AG08396 (cell line): ENCODE measurements at places on chromosomes 12 and 14.

DNA sequence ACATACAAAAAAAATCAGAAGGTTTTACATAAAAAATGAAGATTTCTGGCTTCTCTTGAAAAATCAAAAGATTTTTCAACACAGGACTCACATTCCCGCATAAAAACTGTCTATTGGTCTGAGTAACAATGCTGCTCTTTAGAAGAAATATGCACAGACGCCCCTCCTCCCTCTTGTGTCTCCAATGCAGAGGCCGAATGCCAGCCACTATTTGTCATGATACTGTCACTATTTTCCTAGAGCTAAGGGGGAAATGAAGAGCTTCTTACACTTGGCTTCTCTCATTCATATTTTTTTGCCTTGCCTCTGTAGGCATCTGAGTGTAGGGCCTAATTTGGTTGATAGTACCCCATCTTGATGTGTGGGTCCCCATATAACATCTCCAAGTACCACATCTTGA, 98.0 kb downstream of the BBS10 start:
- no peak for DNase-seq

DNA sequence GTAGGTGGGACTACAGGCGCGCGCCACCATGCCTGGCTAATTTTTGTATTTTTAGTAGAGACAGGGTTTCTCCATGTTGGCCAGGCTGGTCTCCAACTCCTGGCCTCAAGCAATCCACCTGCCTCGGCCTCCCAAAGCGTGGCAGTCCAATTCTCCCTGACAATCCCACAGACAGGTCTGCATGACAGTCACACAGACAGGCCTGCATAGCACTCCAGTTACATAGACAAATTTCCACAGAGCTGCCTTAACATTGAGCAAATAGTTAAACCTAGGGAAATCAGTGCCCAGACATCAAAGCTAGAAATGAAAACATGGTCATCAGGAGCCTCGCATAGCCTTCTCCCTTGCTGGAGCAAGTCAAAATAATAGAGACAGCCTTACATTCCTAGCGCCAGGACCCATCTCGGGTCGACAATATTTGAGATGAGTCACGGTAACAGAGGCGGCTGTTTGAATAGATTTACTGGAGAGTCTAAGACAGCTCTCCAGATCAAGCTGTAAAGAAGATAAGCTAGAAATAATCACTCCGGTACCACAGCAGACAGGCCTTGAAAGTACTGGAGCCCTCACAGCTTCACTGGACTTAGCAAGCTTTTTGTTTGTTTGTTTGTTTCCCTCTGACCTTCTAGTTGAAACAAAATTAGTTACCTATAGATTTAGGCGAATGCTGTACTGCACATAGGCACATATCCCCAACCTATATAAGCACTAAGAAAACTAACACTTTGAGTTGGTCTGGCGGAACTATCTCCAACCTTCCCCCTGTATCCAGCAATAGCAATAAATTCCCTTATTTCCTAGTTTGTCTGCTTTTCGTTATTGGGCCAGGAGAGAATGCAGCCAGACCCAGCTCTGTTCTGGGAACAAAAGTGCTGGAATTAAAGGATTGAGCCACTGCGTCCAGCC, 23.8 kb upstream of the PYROXD1 start:
- DNase-seq, result no peak

DNA sequence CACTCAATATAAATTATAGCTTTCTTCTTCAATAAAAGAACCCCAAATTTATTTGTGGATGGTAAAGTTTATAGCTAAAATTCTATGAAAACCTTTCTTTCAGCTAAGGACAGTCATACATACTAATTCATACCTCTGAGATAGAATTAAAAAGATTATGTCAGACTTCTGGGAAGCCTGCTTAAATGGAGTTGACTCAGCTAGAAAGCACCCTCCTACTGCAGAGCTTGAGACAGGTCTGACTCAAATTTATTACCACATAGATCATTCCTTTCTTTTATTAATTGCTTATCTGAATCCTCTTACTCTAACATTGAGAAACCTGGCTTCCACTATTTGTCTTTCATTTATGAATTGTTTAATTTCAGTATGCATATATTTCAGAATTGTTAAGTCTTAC, 1007.0 kb upstream of the LRFN5 start:
- no peak for DNase-seq

DNA sequence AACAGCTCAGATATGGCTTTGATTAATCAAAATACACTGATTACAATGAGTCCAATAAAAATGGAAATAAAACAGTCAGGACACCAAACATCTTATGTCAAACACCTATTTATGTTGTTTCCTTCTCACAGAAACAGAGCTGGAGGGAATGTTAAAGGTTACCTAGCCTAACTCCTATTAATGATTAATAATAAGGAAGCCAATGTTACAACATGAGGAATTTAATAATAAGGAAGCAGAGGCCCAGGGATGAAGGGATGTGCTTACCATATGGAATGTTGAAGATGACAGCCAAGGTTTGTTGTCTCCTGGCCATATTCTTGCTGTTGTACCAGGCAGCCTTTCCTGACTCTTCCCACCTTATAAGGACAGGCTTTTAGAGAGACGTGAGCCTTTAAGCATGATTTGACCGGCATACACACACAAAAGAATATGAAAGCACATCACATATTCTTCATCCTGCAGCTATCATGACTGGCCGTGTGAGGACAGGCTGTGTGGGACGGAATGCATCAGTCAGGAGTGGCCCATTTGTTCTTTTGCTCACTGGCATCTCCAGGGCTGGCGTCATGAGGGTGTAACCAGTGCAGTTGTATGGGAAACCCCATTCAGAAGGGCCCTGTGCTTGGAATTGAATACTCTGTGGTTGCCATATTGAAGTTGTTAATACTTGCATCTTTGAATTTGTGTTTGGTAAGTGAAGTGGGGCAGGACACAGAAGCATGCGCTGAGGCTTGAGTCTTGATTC, 3.1 kb upstream of the GPRC5D start:
- no peak for DNase-seq

- no peak for DNase-seq
Observed at GRCh38 chr12:60075091-60075490, 479.3 kb downstream of the SLC16A7 start.

- peak; percentile 58 for DNase-seq
Observed at GRCh38 chr12:95182868-95183415, 34.3 kb downstream of the FGD6 start.

- no peak for DNase-seq
Observed at GRCh38 chr12:71591601-71592000, 72.0 kb downstream of the ZFC3H1 start.

DNA sequence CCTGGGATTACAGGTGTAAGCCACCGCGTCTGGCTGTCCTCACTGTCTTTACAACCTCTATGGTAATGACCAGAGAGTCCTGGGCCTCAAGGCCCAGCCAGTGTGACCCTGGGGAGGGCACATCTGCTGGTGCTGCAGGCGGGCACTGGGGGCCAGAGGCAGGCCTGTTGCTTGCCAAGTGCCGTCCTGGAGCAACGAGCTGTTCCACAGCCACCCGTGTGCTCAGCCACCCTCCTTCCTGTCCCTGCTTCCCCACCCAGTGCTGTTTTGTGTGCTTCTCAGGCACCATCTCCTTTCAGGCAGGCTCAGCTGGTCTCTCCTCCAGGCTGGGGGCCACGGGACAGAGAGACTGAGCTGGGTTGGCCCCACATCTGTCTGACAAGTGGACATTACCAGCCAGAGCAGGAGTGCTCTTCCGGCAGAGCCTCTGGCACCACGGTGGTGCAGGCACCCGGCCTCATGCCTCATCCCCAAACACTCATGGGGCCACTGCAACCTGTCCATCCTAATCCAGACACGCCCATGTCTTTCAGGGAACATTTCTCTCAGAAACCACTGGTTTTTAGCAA, 9.0 kb downstream of the SLC25A47 start:
- DNase-seq, result no peak

DNA sequence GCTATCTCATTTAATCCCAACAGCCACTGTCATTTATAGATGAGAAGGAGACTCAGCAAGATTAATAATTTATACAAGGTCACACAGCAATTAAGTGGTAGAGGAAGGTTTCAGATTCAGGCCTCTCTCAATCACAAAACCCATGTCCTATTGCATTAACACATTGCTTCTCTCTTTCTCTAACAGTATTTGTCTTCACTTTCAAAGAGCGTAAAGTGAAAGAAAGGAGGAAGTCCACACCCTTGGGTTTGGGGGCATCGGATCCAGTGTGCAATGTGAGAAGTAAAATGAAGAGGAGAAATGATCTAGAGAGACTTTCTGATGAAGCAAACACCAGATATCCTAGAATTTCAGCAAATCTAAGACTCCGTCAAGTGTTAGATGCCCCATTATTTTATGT, 7.0 kb upstream of the VRK1 start:
- DNase-seq, result no peak

DNA sequence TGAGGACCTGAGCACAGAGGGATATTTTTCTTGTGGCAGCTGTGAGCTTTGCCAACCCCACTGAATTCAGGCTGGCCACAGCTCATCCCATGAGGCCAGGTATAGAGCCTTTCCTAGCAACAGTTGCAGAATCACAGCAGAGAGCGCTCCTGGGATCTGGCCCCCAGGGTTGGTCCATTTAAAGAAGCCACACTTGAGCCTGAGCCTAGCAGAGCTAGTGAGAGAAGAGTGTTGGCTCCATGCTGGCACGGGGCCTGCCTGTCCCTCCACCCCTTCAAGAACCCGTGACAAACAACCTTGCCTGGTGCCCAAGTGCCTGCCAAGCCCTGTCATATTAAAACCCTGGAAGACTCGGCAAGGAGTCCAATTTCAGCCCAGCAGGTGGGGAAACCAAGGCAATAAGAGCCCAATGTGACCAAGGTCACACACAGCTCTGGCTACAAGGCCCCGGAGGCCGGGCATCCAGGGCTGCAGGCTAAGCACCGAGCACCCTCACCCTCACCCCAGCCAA, 91.6 kb downstream of the LRRC74A start:
- DNase-seq, result no peak

DNA sequence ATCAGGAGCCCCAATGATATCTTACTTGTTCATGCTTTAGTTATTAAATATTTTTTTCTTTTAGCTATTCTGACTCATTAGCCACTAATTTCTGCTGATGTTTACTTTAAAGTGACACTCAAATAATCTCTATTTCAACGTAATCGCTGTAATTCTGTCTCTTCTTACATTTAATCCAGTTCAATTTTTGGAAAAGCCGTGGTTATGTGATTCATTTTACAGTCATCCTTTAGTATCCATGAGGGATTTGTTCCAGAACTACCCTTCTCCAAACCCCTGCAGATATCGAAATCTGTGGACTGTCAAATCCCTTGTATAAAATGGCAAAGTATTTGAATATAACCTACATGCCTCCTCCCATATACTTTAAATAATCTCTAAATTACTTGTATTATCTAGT, 1103.4 kb downstream of the LRFN5 start:
- no peak for DNase-seq

GRCh38 chr12:110301065-110301806, 20.2 kb downstream of the ATP2A2 start:
- no peak for DNase-seq

GRCh38 chr12:75634244-75635222, 123.1 kb upstream of the KRR1 start:
- no peak for DNase-seq

DNA sequence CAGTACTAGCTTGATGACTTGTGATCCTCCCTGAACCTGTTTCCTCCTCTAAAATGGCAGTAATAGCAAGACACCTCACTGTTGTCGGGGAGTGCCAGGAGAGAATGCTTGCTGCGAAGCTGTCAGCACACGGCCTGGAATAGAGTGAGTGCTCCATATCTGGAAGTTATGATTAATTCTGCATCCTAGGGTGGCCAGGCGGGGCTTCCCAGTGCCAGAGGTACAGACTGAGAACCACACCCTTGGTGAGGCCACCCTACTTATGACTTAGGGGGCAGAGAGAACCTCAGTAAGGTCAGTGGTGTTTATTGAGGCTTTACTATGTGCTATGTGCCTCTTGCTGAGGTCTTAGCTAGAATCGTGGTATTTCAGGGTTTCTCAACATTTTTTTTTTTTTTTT, 20.1 kb downstream of the MORN3 start:
- DNase-seq, result no peak

DNA sequence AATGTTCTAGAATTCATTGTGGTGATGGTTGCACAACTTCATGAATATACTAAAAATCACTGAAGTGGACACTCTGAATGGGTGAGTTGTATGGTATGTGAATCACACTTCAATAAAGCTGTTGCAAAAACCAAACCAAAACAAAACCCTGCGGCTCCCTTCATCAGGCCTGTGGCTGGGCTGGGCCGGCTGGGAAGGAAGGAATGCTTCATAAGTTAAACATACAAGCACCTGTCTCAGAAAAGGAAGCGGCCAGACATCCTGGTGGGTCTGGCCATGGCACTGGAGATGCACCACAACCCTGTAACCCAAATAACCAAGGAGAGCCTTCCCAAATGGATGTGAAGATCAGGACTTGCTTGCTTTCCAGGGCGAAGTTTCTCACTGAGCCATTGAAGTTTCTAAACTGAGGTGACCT, 34.9 kb downstream of the TTC7B start:
- no peak for DNase-seq

- DNase-seq, result no peak
Observed at GRCh38 chr12:118290130-118290529, 82.6 kb downstream of the TAOK3 start.

GRCh38 chr12:95440401-95440800, 33.6 kb upstream of the METAP2 start:
- DNase-seq, result no peak

DNA sequence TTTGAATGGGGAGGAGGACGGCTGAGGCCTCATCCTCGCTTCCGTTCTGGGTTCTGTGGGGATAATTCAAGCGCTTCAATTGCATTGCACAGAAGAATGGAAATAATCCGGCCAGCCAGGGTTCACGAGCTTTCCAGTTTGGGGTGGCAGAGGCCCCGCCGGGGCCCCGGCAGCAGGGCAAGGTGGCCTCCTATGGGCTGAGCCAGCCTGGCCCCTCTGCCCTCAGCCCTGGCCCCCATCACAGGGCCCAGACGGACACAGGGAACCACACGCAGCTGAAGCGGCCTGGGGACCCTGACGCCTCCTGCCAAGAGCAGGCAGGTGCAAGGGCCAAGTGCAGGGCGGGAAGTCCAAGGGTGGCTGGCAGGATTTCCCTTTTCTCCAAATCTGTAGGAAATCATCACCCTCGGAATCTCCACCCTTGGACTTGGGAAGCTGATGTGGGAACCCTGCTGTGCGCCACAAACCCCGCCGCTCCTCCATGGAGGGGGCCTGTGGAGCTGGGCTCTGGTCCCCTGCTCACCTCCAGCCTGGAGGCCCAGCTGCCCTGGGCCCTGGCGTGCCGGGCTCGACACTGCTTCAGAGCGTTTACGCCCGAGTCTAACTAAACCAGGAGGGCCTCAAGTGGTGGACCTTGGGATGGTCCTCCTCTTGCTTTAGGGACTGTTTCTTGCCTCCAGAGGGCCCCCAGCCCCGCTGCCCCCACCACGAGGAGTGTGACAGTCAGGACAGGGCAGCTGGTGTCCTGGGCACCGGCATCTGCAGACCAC, 78.4 kb downstream of the MOK start:
- DNase-seq, result no peak
